ENCODE measurements at places on chromosomes 2 and 18.
A peak's percentile ranks its signal among the peaks of the same experiment; 100 is the strongest.

- DNase-seq = no peak
Observed at GRCh38 chr2:174666312-174666711, 68.7 kb upstream of the WIPF1 start.

GRCh38 chr2:118981632-118982031, 39.6 kb downstream of the MARCO start:
- DNase-seq = no peak

DNA sequence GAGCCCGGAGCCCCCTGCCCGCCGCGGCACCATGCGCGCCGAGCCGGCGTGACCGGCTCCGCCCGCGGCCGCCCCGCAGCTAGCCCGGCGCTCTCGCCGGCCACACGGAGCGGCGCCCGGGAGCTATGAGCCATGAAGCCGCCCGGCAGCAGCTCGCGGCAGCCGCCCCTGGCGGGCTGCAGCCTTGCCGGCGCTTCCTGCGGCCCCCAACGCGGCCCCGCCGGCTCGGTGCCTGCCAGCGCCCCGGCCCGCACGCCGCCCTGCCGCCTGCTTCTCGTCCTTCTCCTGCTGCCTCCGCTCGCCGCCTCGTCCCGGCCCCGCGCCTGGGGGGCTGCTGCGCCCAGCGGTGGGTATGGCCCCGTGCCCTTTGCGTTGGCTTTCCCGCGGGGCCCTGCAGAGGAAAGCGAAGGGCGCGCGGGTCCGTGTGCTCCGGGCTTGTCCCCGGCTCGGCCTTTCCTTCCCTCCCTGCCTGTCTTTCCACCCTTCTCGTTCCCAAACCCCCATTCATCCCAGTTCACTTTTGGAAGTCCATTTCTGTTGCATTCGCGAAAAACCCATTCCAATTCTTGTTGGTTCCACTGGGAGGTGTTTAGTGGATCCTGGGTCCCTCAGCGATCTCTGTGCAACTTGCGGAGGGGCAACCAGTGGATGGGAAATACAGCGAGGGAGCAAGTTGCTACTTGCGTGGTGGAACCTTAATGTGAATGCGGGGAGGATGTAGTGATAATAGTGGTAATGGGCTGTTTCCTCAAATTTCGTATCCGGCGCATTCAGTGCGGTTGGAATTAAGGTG, 599 bp downstream of the ADAM23 start:
- no peak for DNase-seq

DNA sequence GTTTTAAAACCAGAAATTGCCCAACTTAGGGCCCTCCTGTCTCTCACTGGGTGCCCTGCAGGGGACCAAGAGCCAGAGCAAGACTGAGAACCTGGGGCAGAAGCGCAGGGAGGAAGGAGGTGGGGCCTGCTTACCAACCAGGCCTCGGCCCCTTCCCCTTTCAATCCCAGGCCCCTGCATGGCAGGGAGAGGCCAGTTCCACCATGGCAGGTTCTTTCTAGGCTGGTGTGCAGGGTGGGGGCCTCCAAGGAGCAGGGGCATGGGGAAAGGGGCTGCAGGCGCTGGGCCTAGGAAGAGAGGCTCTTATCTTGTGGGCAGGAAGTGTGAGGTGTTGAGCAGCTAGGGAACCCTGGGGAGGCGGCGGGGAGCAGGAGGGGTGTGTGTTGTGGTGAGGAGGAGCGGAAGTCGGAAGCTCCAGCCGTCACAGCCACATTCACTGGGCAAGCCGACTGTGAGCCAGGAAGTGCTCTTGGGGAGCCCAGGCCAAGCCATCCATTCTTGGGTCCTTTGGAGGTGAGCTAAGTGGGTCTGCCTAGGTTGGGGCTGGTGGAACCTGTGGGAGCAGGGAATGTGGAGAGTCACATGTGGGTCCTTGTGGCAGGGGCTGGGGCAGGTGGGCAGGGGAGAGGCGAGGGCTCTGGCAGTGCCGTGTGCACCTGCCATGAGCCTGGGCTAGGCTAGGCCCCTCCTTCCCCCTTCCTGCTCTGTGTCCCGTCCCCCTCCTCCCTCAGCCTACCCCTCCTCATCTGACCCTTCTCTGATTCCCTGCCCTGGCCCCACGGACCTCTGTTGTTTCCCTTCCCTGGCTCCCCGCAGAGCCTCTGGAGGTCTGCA, at the start of gene PSD4:
Gene PSD4, plus strand, starts transcription at position 430 of the 834 bp plus-strand sequence. CDS start 8,486 bp downstream, outside the sequence.
- peak; percentile 66 for DNase-seq

DNA sequence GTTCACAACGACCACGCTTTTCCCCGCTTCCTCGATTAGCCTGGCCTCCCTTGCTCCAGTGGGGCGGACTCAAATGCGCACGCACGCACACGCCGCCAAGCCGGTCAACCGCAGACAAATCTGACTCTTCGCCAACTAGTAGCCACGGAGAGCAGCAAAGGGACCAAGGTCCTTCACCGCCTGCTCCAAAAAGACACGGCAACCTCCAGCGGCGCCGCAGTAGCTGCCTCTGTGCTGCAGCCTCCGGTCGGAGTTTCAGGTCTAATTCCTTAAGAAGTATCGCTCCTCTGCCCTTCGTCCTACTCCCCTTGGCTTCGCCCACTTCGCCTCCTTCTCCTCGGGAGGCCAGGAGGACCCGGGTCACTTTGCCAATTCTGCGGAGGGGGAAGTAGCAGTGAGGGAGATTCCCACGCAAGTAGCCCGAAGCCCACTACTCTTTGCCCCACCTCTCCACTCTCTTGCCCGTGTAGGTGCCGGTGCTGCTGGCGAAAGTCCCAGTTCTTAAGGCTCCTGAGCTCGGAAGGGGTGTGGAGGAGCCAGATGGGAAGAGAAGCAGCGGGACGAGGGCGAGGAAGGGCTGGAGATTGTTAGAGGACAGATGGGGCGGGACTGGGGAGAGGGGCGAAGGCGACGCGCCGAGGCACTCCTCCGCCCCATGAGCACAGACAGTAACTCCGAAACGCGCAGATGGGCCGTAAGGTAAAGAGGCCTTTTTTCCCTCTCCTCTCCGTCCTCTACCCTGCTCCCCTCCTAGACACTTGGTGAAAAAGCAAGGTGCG, 615 bp downstream of the AKAIN1 start:
- DNase-seq = no peak

DNA sequence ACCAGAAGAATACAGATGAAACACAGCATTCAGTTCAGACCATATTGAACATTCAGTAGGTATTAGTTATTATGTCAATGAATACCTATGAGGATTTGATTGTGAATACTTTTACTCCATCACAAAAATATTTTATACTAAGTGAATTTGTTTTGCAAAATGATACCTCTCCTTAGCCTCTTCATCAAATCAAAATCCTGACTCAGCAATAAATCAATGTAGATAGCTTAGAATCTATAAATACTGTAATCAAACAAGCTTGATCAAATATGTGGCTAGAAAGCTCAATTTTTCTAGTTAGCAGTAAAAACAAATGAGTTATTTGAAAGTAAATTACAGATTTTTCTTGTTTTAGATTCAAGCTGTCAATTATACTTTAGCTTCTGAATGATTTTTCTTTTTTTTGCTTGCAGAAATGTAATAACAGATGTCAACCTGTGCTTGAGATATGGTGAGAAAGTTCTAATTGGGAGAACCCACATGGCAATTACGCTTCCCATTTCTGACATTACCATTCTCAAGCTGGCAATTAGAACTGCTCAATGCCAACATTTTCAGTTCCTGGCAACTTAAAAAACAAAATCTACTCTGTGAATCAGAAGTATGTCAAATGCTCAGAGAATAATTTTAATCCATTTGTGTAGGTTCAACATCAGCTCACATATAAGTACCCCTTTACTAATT, 109.6 kb downstream of the PRELID3A start:
- no peak for DNase-seq

DNA sequence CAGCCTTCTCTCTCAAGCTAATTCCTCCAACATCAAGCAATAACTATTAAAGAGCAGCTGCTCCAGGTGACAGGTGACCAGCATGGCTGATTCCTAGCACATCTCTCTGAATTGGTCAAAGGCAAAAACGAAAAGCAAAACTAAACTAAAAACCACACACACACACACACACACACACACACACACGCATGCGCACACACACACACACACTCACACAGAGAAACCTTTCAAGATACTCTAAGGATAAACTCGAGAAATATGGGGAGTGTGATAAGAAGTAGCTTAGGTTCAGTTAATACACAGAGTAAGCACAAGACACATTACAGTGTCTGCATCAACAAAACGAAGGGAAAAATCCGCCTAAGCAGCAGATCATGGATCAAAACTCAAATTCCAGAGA, 74.5 kb upstream of the FZD7 start:
- no peak for DNase-seq
